ENCODE measurements at places on chromosomes 7 and 10.

DNA sequence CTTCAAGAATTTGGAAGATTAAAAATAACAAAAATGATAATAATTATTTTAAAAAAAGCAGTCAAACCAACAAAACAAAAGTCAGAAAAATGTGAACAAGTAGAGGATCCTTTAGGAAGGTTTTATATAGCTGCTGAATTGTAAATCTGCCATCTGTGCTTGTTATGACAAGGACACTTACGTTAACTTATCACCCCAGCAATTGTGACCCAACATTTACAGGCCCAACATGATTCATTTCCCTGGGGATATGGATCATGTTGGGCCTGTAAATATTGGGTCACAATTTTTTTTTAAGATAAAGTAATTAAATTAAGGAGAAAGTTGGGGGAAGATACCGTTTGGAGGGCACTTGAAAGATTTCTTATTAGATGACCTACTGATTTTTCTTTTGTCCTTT, 261.4 kb upstream of the HABP2 start:
- DNase-seq, result no peak

DNA sequence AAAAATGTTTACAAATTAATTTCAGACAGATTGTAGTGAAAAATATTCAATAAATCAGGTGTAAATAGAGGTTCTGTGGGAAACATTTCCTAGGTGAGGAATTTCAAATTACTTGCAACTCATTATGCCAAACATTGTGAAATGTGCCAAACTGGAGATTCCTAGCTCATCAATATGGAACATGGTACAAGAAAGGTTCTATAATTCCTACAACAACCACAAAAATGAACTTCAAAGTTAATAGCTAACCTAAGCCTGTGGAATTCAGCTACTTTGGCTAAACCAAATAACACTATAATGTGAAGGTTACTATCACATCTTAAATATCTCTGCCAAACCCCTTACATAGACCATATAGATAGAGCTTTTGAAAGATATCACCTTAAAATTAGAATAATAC, 223.3 kb upstream of the HGF start:
- no peak for DNase-seq

GRCh38 chr10:22856444-22857074, 71.3 kb upstream of the ARMC3 start:
- no peak for DNase-seq

GRCh38 chr7:142805350-142806021, 34.7 kb downstream of the PRSS2 start:
- DNase-seq, result no peak

DNA sequence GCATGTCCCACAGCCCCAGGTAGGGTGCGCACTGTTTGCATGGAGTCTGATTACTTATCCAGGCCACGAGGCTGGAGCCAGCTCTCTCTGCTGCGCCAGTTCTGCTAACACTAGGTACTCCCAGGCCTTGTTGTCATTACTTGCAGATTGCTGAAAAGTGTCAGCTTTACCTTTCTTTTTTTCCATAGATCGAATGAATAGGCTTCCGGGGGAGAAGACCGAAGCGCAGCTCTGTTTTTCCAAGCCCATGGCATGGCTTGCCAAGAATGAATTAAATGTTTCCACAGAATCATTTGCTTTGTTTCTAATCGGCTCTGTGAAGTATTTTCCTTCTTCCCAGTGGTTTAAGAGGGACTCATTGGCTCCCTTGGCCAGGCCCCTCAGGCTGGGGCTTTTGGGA, 285.8 kb downstream of the BMPER start:
- DNase-seq, result no peak

GRCh38 chr10:33566426-33566825, 232.0 kb upstream of the NRP1 start:
- no peak for DNase-seq

DNA sequence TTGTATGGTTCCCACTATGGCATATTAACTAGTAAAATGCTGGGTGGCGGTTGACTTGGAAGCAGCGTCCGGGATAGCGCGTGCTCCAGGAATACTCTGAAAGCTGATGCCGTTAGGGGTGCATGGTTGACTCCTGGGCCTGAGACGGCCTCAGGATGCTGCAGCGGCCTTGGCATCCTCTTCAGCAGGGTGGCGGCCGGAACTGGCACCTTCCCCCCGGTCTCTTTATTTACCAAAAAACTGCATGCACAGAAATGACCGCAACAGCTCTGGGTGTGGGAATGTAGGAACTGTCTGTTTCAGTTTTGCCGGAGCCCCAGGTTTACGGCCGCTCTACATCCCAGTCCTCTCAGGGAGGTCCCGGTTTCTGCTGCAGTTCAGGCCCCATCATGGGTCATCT, 28.8 kb downstream of the PFKP start:
- no peak for DNase-seq

DNA sequence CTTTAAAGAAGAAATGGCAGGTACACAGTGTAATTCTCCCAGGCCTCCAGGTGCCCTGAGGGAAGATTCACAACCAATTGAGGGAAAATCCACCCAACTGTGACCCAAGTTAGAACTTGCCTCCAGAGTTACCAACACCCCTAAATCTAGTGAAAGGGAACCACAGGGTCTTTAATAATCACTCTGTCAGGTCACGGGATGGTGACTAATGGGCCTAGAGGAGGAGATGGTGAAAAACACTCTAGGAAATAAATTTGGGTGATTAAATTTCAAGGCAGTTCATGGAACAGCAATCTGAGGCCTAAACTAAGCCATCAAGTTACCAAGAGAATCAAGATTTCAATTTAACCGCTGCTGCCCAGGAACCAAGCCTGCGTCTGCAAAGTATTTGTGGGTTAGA, 26.7 kb upstream of the SLF2 start:
- DNase-seq, result no peak

GRCh38 chr10:113930482-113931057, 76.1 kb downstream of the NHLRC2 start:
- DNase-seq, result no peak
